ENCODE measurements at places on chromosomes 16 and 17. TPM values are rescaled to one million over a fixed set of nuclear protein-coding genes. Genes with fewer than 3 reads are reported as not detected.

Gene DHX40
- 82.6 TPM for polyA plus RNA-seq

GRCh38 chr17:48110761-48111160, 3.2 kb downstream of the SNX11 start:
- DNase-seq = no peak

Gene SCIMP
- 1.4 TPM for polyA plus RNA-seq

Gene CIBAR2
- 0.36 TPM for polyA plus RNA-seq

Gene LRRC37B
- polyA plus RNA-seq = 16.6 TPM
